Camera-type eye (tissue), 1 donor: ENCODE measurements at places on chromosomes 13 and 19. TPM values are rescaled to one million over a fixed set of nuclear protein-coding genes. Genes with fewer than 3 reads are reported as not detected.

The SBNO2 gene
- total RNA-seq = 17.3 TPM

The COX6B2 gene
- total RNA-seq = 0.60 TPM

The SPTBN4 gene
- 14.8 TPM for total RNA-seq

The ZNF726 gene
- total RNA-seq = 9.9 TPM

The GRIN2D gene
- total RNA-seq = 4.3 TPM

The ACTN4 gene
- 293 TPM for total RNA-seq

The OR10H1 gene
- not detected for total RNA-seq

The TMEM86B gene
- 1.1 TPM for total RNA-seq

The ZNF350 gene
- 20.3 TPM for total RNA-seq

The ADGRE3 gene
- 0.16 TPM for total RNA-seq

The NDUFA3 gene
- total RNA-seq = 9.7 TPM

The ADAMTSL5 gene
- total RNA-seq = 5.2 TPM

The IGFLR1 gene
- 2.6 TPM for total RNA-seq

The KLC3 gene
- 1.8 TPM for total RNA-seq

The B3GNT8 gene
- 1.9 TPM for total RNA-seq

The PDX1 gene
- total RNA-seq = not detected

The ZNF480 gene
- 17.2 TPM for total RNA-seq

The LINGO3 gene
- total RNA-seq = 12.9 TPM

The RGS9BP gene
- total RNA-seq = 7.4 TPM

The CCL25 gene
- not detected for total RNA-seq

The NOP53 gene
- total RNA-seq = 157 TPM

The ZNF813 gene
- total RNA-seq = 8.0 TPM

The SBK2 gene
- 0.99 TPM for total RNA-seq

The PINLYP gene
- 10.1 TPM for total RNA-seq

The AMER2 gene
- total RNA-seq = 336 TPM

The FZR1 gene
- 56.4 TPM for total RNA-seq

The UQCRFS1 gene
- total RNA-seq = 20.5 TPM

The ATG4D gene
- 19.4 TPM for total RNA-seq

The CRTC1 gene
- total RNA-seq = 13.9 TPM

The SLITRK1 gene
- total RNA-seq = 7.4 TPM

The MIA gene
- 3.4 TPM for total RNA-seq

The ATP7B gene
- total RNA-seq = 21.9 TPM

The BEST2 gene
- total RNA-seq = 0.55 TPM

The EXOC3L2 gene
- 3.5 TPM for total RNA-seq

The RNF17 gene
- 0.16 TPM for total RNA-seq

The DCT gene
- total RNA-seq = 318 TPM

The GNA15 gene
- 3.0 TPM for total RNA-seq

The UBE2L5 gene
- total RNA-seq = not detected

The LILRB5 gene
- 2.1 TPM for total RNA-seq

The KCNN1 gene
- 11.1 TPM for total RNA-seq

The ZNF560 gene
- total RNA-seq = not detected

The KLHL1 gene
- total RNA-seq = 4.8 TPM

The FFAR3 gene
- total RNA-seq = 0.44 TPM

The CEBPA gene
- 3.5 TPM for total RNA-seq

The CRLF1 gene
- 13.3 TPM for total RNA-seq

The GPR183 gene
- total RNA-seq = 7.6 TPM
